ENCODE measurements at places on chromosomes 6 and 20.

DNA sequence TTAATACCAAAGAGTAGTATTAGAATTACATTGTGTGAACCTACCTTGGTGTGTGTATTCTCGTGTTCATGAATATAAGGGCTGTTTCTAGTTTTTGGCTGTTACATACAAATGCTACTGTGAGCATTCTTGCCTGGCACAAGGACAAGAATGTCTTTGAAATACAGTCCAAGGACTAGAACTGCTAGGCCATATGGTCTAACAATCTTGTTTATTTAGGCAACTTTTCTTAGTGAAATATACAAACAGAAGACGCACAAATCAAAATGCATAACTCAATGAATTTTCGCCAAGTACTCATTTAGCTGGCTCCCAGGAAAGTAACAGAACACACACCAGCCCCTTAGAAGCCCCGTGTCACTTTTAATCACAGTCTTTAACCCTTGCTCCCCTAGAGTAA is 28.5 kb downstream of the KDM1B start:
- peaks cover 7% of the 10 kb centered on the region for H3K27me3 ChIP-seq
- no peak overlapping the region for H3K4me3 ChIP-seq
- H3K27ac ChIP-seq = no peak overlapping the region

DNA sequence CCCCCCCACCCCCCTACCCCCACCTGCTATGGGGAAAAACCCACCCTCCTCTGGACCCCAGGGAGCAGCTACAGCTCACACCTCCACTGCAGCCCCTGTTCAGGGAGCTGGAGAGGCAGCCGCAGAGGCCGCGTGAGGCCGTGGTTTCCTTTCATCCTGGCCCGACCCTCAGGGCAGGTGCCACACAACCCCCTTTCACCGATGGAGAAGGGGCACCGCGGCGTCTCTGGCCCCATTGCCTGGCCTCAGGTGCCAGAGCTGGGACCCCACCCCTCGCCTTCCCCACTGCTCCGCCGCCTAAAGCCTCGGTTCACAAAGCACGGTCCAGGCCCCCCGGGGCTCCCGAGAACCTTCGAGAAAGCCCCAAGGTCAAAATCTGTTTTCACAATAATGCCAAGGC is 11.8 kb upstream of the KCNQ2 start:
- H3K27ac ChIP-seq = no peak overlapping the region
- H3K4me3 ChIP-seq = no peak overlapping the region
- peaks cover 56% of the 10 kb centered on the region for H3K27me3 ChIP-seq
- DNase-seq = no peak
- no peaks in the 10 kb centered on the region for H3K36me3 ChIP-seq

GRCh38 chr6:14670806-14671205 is 553.2 kb downstream of the CD83 start:
- H3K27me3 ChIP-seq = peaks cover 7% of the 10 kb centered on the region
- H3K4me3 ChIP-seq = no peak overlapping the region
- no peak for DNase-seq
- peaks cover 22% of the 10 kb centered on the region for H3K4me1 ChIP-seq

GRCh38 chr6:105192707-105193465 is 13.1 kb upstream of the POPDC3 start:
- H3K4me1 ChIP-seq = no peaks in the 10 kb centered on the region
- H3K36me3 ChIP-seq = peaks cover 5% of the 10 kb centered on the region

GRCh38 chr20:47212606-47213207 is 143.8 kb downstream of the ZMYND8 start:
- H3K36me3 ChIP-seq = peaks cover 19% of the 10 kb centered on the region
- H3K27me3 ChIP-seq = no peaks in the 10 kb centered on the region
- no peak overlapping the region for H3K27ac ChIP-seq
- no peak for DNase-seq

DNA sequence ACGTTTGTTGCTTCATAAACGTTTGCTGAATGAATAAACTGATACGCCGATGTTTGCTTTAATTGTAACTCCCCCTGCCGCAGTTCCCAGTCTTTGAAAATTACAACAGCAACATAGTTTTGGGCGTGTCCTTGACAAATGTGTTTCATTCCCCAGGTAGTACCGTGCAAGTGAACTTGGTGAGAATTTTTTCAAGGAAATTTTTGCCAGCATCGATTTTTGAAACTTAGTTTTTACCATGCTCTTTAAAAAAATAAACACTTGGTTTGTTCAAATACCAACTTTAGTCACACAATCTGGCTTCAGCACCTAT is 60.1 kb downstream of the FAM217A start:
- H3K27ac ChIP-seq = peak overlapping the region; percentile 100
- peaks cover 34% of the 10 kb centered on the region for H3K36me3 ChIP-seq
- no peaks in the 10 kb centered on the region for H3K27me3 ChIP-seq
- peaks cover 61% of the 10 kb centered on the region for H3K4me1 ChIP-seq
- peak overlapping the region; percentile 100 for H3K4me3 ChIP-seq
- DNase-seq = no peak
